ENCODE measurements at places on chromosomes 1 and 21.
A peak's percentile ranks its signal among the peaks of the same experiment; 100 is the strongest.

GRCh38 chr1:40508375-40509341, at the start of gene EXO5:
Gene EXO5 (plus strand): TSS chr1:40508767. CDS start chr1:40514545, 5,778 bp downstream.
- no peaks in the 10 kb centered on the region for H3K36me3 ChIP-seq
- no peak within 1 kb of the TSS for H3K27ac ChIP-seq
- no peaks in the 10 kb centered on the region for H3K4me1 ChIP-seq
- DNase-seq = peak; percentile 45
- H3K4me3 ChIP-seq = peak within 1 kb of the TSS; percentile 66
- H3K27me3 ChIP-seq = no peaks in the 10 kb centered on the region

GRCh38 chr1:21517161-21517589, 8.0 kb downstream of the ALPL start:
- H3K36me3 ChIP-seq = no peaks in the 10 kb centered on the region
- H3K27ac ChIP-seq = no peak overlapping the region
- H3K27me3 ChIP-seq = peaks cover 6% of the 10 kb centered on the region
- no peak for DNase-seq

- no peaks in the 10 kb centered on the region for H3K36me3 ChIP-seq
- H3K4me1 ChIP-seq = no peaks in the 10 kb centered on the region
- no peaks in the 10 kb centered on the region for H3K27me3 ChIP-seq
- H3K27ac ChIP-seq = no peak overlapping the region
Observed at GRCh38 chr1:56255516-56256152, 323.7 kb downstream of the PLPP3 start.

GRCh38 chr1:223844787-223845036, 1.0 kb downstream of the TP53BP2 start:
- peaks cover 27% of the 10 kb centered on the region for H3K4me1 ChIP-seq
- peak overlapping the region; percentile 27 for H3K27ac ChIP-seq
- peak overlapping the region; percentile 79 for H3K4me3 ChIP-seq
- no peaks in the 10 kb centered on the region for H3K27me3 ChIP-seq
- DNase-seq = no peak

GRCh38 chr21:37620401-37620800, 253.8 kb downstream of the DYRK1A start:
- H3K27ac ChIP-seq = no peak overlapping the region
- H3K4me1 ChIP-seq = no peaks in the 10 kb centered on the region
- H3K27me3 ChIP-seq = peaks cover 23% of the 10 kb centered on the region
- no peaks in the 10 kb centered on the region for H3K36me3 ChIP-seq
- no peak overlapping the region for H3K4me3 ChIP-seq
- no peak for DNase-seq

DNA sequence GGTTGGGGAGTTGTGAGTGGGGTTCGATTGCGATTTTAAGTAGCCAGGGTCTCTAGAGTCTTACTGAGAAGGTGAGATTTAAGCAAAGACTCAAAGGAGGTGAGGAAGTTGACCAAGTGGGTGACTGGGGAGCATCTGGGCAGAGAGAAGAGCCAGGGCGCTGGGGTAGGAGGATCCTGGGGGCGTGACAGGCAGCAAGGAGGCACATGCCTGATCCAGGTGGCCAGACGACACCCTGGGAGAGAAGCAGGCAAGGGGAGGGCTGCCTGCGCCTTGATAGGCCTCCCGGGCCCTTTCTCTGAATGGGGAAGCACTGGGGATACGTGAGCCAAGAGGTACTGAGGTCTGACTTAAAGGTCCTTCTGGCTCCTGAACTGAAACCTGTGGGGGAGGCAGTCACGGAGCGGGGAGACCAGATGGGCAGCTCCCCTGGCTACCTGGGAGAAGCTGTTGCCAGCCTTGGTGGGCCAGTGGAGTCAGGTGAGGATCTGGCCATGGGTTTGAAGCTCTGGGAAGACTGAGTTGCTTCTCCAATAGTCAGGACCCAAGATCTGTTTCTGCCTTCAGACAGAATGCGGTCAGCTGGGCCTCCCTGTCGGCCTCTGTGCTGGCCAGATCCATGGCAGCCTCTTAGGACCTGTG, 5.4 kb downstream of the ZBTB48 start:
- H3K27ac ChIP-seq = no peak overlapping the region
- H3K4me1 ChIP-seq = peaks cover 31% of the 10 kb centered on the region
- H3K36me3 ChIP-seq = peaks cover 18% of the 10 kb centered on the region
- DNase-seq = no peak
- no peak overlapping the region for H3K4me3 ChIP-seq
- H3K27me3 ChIP-seq = no peaks in the 10 kb centered on the region

GRCh38 chr1:152182944-152183361, 23.9 kb upstream of the RPTN start:
- DNase-seq = peak; percentile 74
- no peaks in the 10 kb centered on the region for H3K27me3 ChIP-seq
- H3K4me1 ChIP-seq = peaks cover 11% of the 10 kb centered on the region
- H3K36me3 ChIP-seq = no peaks in the 10 kb centered on the region
- no peak overlapping the region for H3K4me3 ChIP-seq
- H3K27ac ChIP-seq = no peak overlapping the region

DNA sequence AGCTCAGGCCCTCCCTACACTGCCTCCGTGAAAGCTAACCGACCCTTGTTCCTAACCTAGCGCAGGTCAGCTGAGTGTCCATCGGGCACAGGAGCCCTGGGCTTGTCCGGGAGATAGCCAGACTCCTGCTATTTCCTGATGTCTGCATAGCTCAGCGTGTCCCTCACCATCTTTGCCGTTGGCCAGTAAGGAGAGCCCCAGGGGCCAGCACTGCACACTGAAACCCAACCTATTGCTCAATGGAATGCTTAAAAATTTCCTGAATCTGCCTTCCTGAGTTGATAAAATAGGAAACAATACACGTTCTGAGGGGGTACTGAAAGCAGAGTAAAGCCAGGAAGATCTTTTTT, 2.2 kb downstream of the RUNX1 start:
- H3K4me3 ChIP-seq = peak overlapping the region; percentile 75
- H3K27me3 ChIP-seq = no peaks in the 10 kb centered on the region
- H3K4me1 ChIP-seq = peaks cover 49% of the 10 kb centered on the region
- no peak for DNase-seq

DNA sequence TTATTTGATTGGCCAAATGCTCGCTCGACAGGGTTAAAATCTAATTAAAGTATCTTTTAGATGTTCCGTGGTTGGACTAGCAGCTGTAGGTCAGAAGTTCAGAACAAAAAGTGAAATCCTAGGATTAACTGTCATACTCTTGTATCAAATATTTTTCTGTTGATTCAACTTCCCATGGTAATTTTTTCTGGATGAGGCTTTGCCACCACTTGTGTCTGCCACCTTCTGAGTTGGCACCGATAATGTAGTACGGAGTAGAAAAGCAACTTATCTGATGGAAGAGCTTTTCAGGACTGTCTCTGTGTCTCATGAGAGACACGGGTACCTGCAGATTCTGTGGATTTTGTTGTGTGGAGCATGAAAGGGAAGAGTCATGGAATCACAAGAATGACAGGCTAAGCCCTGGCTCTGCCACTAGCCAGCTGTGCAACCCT, 44.6 kb upstream of the CNN3 start:
- no peak overlapping the region for H3K27ac ChIP-seq
- no peaks in the 10 kb centered on the region for H3K27me3 ChIP-seq
- peak; percentile 75 for DNase-seq
- H3K36me3 ChIP-seq = no peaks in the 10 kb centered on the region
- peaks cover 33% of the 10 kb centered on the region for H3K4me1 ChIP-seq

DNA sequence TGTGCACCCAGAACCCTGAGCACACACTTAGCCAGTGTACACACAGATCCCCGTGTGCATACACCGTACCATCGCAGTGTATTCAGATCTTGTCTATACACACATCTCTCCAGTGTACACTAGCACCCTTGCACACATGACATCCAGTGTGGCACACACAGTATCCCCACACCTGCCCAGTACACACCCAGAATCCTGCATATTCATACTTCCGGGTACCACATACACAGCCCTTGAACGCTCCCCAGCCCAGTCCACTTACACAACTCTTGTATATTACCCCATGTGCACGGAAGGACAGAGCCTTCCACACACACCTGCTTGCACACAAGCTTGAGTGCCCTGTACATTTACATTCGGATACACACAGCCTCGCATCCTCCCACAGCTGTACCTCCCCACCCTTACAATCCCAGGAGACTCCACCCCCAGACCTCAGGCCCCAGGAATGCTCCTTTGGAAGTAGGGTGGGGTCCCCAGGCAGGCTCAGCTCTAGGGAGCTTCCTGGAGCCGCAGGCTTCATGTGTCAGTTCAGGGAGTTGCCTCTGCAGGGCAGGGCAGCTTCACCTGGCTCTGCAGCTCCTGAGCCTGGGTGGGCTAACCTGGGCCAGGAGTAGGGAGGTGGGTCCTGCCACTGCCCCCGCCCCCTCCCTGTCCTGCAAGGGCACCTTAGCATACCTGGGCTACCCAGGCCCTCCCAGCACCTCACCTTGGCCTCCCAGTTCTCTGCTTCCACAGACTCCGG, 46.2 kb downstream of the AHDC1 start:
- peaks cover 22% of the 10 kb centered on the region for H3K4me1 ChIP-seq
- no peak overlapping the region for H3K4me3 ChIP-seq
- H3K36me3 ChIP-seq = peaks cover 11% of the 10 kb centered on the region

GRCh38 chr1:77834771-77835334, 53.6 kb upstream of the NEXN start:
- H3K27ac ChIP-seq = 0 out of 2 replicates have a peak overlapping the region, but pooled peaks have one; percentile 6
- no peaks in the 10 kb centered on the region for H3K27me3 ChIP-seq
- H3K36me3 ChIP-seq = peaks cover 4% of the 10 kb centered on the region
- peaks cover 31% of the 10 kb centered on the region for H3K4me1 ChIP-seq
- no peak overlapping the region for H3K4me3 ChIP-seq
- peak; percentile 55 for DNase-seq

DNA sequence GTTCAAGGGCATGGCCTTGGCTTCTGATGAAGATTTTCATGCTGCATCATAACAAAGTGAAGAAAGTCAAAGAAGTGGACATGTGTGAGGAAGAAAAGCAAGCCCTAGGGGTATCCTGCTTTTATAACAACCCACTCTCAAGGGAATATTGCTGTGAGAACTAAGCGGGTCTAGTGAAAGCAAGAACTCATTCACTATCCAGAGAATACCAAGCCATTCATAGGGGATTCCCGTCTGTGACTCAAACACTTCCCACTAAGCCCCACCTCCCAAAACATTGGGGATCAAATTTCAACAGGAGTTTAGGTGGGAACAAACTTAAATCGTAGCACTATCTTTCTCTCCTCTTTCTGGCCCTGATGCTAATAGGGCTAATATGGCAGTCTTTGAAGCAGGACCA, 98.5 kb upstream of the CTTNBP2NL start:
- H3K36me3 ChIP-seq = no peaks in the 10 kb centered on the region
- DNase-seq = no peak
- H3K27me3 ChIP-seq = peaks cover 33% of the 10 kb centered on the region
- no peaks in the 10 kb centered on the region for H3K4me1 ChIP-seq
- H3K4me3 ChIP-seq = no peak overlapping the region

DNA sequence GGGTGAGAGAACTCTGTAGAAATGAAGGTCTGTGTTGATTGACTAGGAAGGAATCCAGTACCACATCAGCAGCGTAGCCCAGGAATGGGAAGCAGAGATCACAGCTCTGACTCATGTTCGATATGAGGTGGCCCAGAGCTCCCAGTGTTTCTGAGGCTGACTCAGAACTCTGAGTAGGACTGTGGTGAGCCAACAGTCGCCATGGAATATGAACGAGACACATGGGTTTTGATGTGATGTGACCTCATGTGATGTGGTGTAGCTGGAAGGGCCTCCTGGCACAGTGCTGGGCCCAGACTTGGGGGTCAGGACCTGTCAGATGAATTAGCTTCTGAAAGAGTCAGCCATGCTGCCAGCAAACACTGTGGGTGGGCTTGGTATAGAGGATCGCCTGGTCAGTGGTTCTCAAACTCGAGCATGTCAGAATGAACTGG, 237.0 kb downstream of the MRPL39 start:
- DNase-seq = peak; percentile 97
- peaks cover 45% of the 10 kb centered on the region for H3K4me1 ChIP-seq
- no peaks in the 10 kb centered on the region for H3K27me3 ChIP-seq

GRCh38 chr1:229342656-229343569, at the start of gene CCSAP:
Gene CCSAP (minus strand): TSS chr1:229343047. CDS start chr1:229342465, 582 bp downstream.
- no peaks in the 10 kb centered on the region for H3K27me3 ChIP-seq
- no peaks in the 10 kb centered on the region for H3K36me3 ChIP-seq
- DNase-seq = peak; percentile 49
- H3K4me3 ChIP-seq = peak within 1 kb of the TSS; percentile 96
- H3K4me1 ChIP-seq = peaks cover 23% of the 10 kb centered on the region

- peaks cover 24% of the 10 kb centered on the region for H3K4me1 ChIP-seq
- H3K27ac ChIP-seq = peak overlapping the region; percentile 72
- no peaks in the 10 kb centered on the region for H3K36me3 ChIP-seq
- no peak overlapping the region for H3K4me3 ChIP-seq
- DNase-seq = peak; percentile 95
Observed at GRCh38 chr1:216929870-216930582, 206.8 kb upstream of the ESRRG start.

GRCh38 chr21:14615359-14615974, 69.4 kb upstream of the SAMSN1 start:
- no peak for DNase-seq
- H3K4me1 ChIP-seq = peaks cover 6% of the 10 kb centered on the region
- no peaks in the 10 kb centered on the region for H3K27me3 ChIP-seq
- H3K36me3 ChIP-seq = no peaks in the 10 kb centered on the region
- no peak overlapping the region for H3K27ac ChIP-seq
- no peak overlapping the region for H3K4me3 ChIP-seq

DNA sequence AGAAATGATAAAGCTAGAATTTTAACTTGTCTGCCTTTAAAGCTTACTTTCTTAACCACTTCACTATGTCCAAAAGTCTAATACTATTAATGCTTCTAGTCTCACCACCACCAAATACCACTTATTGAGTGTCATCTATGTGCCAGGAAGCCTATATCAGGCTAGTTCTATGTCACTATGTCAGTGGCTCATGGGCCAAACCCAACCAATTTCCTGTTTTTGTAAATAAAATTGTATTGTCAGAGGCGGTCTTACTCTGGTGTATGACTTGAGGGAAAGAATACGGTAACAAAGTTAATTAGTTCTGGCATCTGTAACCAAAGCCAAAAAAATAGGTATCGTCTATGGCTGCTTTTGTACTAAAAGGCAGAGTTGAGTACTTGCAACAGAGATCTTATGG, 14.8 kb downstream of the F5 start:
- no peak for DNase-seq
- no peaks in the 10 kb centered on the region for H3K36me3 ChIP-seq
- H3K4me1 ChIP-seq = peaks cover 46% of the 10 kb centered on the region
- H3K4me3 ChIP-seq = no peak overlapping the region

- H3K27me3 ChIP-seq = no peaks in the 10 kb centered on the region
- no peak for DNase-seq
- H3K4me1 ChIP-seq = no peaks in the 10 kb centered on the region
- no peak overlapping the region for H3K27ac ChIP-seq
- H3K4me3 ChIP-seq = no peak overlapping the region
- no peaks in the 10 kb centered on the region for H3K36me3 ChIP-seq
Observed at GRCh38 chr1:197400522-197400902, 132.5 kb downstream of the CRB1 start.
